ENCODE measurements at places on chromosomes 11 and 22.

DNA sequence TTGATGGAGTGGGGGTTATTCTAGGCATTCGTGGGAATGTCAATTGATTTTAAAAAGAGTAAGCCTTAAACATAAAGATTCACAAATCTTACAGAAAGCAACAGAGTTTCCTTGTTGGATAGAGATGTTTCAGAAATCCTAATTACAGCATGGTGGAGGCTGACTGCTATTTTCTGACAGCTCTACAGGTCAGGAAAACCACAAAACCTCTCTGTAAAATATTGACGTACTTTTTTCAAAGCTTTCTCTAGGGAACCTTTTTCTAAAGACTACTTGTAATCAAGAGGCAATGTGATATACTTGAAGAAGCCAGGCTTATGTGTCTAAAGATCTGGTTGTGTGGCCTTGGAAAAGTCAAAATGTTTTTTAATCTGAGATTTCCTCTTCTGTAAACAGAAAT lies 9.1 kb upstream of the OR8B8 start:
- no peak for DNase-seq

DNA sequence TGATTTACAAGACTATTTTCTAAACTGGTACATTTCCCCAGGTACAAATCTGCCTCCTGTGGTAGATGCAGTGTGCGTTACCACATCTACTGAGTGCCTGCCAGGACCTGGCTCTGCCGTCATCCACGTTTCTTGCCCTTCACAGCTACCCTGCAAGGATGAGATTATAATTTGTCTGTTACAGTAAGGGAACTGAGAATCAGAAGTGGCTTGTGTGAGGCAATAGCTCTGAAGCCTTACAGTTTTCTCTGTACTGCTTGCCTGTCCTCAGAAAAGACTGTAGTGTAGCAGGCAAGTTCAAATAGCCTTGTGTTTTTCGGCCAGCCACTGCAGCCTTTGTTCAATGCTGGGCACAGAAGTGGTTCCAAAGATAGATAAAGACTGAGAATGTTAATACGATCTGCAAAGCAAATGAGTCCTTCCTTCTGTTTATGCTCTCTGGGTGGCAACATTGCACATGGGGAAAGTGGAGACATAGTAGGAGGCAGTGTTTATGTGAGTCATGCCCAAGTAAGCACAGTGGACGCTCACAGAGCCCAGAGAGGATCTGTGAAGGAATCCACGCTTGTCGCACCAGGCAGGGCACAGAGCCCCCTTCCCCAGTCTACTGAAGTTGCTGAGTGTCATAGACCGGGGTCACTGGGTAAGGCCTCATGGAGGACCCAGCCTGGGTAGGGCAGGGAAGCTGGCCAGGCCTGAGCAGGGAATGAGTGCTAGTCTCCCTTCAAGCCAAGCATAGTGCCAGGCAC lies 49.1 kb downstream of the MICAL2 start:
- DNase-seq: no peak

GRCh38 chr22:27534720-27535125 lies 266.8 kb downstream of the MN1 start:
- no peak for DNase-seq

DNA sequence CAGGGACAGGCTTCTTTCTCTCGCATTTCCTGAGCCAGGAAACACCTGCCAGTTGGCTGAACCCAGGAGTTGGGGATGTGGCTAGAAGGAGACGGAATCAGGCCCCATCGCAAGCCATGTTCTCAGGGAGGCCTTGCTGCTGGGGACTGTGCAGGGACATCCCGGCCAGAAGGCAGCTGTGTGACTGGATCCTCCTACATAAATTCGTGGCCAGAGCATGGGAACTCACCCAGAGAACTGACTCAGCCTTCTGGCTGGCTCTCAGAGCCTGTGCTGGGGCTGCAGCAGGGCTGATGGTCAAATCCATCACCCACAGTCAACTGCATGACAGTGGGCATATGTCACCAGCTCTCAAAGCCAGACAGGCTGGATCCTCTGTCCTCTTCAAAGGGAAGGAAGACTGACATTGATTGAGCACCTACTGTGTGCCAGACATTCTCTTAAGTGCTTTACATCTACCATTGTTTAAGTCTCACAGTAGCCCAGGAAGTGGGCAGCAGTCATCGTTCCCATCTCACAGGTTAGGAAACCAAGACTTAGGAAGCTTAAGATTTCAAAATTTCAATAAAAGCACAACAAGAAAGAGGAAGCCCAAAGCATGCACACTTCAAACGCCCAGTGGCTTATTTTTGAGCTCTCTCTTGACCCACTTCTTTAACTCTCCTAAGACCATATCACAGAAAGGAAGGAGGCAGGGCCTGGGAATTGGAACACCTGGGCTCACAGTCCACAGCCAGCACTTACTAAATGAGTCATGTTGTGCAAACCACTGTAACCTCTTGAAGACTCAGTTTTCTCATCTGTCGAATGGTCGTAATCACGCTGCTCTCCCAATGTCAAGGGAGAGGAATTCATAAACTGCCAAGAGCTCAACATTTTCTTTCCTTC lies 30.9 kb upstream of the CACNG2 start:
- DNase-seq: no peak
